Stimulated activated CD8-positive, alpha-beta memory T cell treated with anti-CD3 and anti-CD28 coated beads, Interleukin-4, amount 100 ng/mL, for 1 hour (primary cell): ENCODE measurements at places on chromosomes 5 and 9.

GRCh38 chr5:75214928-75215327 is 21.8 kb downstream of the ANKRD31 start:
- DNase-seq, result no peak

- no peak for DNase-seq
These were observed 747.1 kb downstream of the CETN3 start for GRCh38 chr5:89662499-89662898.

DNA sequence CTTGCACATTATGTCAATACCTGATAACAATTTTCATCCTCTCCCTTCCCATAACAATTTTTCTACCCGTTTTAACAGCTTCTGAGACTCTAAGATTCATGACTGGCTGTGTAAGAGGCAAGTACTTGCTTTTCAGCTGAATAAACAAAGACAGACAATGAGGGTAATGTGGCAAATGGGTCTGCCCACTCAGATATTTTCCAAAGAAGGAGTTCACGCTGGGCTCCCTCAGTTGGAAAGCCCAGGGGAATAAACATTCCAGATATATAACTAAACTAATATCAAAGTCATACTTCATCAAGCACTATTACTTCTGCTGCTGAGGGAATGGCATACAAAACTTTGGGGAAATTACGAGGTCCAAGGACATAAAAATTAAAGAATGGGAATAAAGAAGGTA is 24.4 kb downstream of the MEGF9 start:
- no peak for DNase-seq

GRCh38 chr9:104094534-104095015 is 466 bp downstream of the SMC2 start:
- DNase-seq, result no peak

- DNase-seq, result no peak
These were observed 1390.1 kb downstream of the PTPRD start for GRCh38 chr9:9222730-9223129.

- no peak for DNase-seq
These were observed 211.8 kb downstream of the FANCC start for GRCh38 chr9:95105519-95106287.

- no peak for DNase-seq
These were observed 123.8 kb downstream of the FGF18 start for GRCh38 chr5:171543148-171543815.

GRCh38 chr9:82570226-82570625 is 492.7 kb downstream of the RASEF start:
- DNase-seq, result no peak

DNA sequence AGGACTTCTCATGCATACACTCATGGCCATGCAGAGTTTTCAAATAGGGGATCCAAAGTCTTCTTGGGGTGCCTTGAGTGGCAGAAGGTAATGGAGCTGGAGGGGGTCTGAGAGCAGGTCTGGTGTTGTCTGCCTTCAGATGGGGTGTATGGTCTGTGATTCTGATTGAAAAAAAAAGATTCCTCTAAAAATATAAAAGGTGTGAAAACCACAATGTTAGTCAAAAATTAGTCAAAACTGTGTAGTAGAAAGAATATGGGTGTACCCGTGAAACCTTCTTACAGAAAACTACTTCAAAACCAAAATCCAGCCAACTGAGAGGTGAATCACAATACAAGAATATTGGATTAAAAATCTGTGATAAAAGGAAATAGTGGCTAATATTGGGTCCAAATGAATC is 20.1 kb downstream of the DOCK2 start:
- DNase-seq, result no peak

DNA sequence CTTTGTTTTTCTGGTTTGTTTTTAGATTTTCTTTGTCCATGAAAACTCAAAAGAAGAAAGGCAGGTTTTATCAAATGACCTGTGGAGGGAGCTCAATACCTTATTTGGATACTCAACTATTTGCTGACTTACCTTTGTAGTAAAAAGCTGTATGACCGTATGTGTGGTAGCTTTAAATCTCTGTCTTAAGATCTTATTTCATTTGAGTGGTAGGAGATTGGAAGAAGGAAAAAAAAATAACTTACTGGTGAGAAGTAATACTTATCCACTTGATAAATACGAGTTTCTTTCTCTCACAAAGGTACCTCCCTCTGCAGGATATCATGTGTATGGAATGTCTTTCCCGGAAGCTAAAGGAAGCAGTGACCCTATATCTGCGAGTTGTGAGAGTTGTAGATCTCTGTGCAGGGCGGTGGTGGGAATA is 15.0 kb downstream of the FBXO38 start:
- DNase-seq, result no peak

DNA sequence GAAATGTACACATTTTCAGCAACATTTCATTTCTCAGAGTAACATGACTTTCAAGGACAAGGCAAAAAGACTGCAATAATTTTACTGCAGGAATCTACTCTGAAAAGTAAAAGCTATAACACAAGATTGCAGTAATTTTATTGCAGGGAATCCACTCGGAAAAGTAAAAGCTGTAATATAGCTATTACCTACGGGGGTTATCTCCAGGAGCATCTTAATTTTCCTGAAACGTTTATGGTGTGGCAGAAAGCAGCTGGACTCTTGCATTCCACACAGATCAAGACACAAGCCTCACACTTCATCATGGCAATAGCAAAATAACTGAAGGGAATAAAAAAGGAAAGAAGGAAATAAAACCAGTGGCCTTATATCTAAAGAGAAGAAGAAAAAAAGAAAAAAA is 171.2 kb downstream of the TSSK1B start:
- no peak for DNase-seq

DNA sequence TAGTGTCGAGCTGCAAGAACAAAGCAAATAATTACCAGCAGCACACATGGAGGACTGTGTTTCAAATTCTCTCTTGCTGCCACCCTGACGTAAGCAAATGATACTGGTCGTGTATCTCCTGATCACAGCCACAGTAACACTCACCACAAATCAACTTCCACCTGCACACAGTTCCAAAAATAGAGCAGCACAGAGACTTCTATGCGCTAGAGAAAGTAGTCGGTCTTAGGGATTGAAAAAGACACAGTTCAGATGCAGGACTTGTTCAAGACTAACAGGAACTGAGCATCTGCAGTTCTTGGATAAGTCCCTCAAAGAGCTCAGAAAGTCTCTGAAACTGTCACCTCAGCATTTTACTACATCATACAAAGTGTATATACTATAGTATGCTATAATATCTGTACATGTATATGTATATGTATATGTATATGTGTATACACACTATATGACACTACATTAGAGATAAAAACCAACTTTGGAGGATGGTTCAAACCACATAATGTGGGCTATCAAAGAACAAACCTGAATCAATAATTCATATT is 279.0 kb downstream of the GLIS3 start:
- no peak for DNase-seq

- no peak for DNase-seq
These were observed 349.1 kb downstream of the ISL1 start for GRCh38 chr5:51732304-51732703.

DNA sequence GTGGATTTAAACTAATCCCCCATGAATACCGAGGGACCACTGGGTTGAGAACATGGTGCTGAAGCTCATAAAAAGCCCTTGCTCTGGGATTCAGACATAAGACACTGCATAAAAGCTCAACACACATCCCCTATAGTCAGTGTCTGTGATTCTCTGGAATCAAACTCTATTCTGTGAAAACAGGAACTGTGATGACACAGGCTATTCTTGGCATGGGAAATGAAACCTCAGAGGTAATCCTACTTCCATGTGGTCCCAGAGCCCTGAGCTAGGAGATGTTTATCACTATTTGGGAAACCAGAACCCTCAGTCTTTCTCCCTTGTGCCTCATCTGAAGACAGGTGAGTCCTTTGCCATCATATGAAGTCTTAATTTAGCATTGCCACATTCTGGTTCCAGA is 135.4 kb upstream of the PRSS3 start:
- DNase-seq, result no peak

DNA sequence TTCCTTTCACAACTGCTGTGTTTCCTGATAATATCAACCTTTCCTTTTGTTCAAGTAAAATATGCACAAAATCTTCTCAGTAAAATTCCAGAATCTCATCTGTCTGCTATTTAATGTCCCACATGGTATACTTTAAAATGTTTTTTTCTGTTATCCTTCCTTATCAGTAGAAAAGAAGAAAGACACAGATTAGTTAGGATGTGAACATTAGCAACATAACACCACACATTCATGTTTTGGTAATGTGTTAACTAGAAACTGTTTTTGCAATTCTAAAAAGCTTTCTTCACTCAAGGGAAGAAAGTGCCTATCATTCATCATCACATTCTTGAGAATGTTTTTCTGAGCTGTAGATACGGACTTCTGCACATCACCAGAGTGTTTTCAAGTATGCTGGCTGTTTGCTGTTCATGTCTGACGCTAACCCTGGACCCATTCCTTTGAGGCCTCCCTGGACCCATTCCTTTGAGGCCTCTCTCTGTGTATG is 10.5 kb upstream of the ARSB start:
- no peak for DNase-seq

- no peak for DNase-seq
These were observed 2.7 kb downstream of the CCL27 start for GRCh38 chr9:34659592-34660253.

DNA sequence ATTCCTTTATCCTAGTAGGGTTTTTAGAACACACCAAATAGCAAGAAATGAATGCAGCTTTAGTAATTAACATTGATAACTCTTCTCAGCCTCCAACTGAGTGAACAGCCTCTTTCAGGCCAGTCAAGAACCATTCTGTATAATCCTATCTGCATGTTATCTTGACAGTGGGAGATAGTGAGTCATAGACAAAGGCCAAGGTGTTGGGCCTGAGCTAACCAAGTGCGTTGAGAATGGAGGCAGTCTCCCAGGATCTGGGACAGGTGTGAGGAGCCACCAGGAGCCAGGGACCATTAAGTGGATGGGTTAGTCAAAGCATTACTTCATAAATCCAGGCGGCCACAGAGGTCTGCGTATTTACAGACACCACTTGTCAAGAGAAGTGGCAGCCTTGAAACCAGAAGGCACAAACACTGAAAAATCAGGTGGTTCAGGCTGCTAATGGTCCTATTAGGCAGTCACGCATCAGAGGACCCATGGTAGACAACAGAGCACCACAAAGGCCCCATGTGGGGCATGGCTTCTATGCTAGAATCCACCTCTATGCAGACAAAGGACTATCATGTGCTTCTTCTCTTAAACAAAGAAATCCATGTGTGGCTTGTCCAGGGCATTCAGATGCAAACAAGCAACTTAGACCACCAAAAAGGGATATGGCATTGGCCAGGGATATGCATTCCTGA is 409.7 kb upstream of the PIK3R1 start:
- no peak for DNase-seq

DNA sequence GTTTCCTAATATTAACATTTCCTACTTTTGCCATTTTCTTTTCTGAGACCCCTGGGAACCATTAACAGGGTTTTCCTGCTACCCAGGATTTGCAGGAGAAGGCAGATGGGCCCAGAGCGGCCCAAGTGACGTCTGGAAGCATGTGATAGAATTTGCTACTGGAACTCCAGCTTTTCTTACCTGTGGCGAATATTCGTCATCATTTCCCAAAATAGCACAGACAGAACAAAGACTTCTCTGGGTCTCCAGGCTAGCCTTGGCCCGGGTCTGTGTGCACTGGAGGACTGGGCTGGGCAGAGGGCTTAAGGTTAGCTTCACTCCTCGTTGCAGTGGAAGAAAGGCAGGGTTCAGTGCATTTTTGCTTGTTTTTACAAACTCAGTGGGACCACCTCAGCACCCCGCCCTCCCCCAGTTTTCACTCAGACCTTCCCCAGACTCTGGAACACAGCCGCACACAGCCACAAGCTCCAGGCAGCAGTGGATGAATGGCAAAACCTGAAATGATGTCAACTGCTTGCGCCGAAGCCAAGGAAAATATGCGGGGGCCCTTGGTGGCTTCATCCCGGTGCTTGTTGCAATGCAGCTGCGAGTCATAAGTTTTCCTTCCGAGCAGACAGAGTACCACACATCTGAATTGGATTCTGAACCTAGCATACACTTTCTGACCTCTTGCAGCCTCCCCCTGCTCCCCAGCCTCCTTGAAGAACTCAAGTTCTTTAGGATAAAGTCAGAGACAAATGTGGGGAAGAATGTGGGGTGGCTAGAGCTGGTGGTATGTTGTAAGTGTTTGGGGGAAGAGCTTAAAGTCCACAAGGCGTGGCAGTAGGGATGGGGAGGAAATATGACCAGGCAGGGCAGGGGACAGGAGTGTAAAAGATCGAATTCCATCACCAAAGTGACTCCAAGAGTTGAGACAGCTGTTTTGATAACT is 586.0 kb downstream of the CCDC171 start:
- DNase-seq, result no peak

DNA sequence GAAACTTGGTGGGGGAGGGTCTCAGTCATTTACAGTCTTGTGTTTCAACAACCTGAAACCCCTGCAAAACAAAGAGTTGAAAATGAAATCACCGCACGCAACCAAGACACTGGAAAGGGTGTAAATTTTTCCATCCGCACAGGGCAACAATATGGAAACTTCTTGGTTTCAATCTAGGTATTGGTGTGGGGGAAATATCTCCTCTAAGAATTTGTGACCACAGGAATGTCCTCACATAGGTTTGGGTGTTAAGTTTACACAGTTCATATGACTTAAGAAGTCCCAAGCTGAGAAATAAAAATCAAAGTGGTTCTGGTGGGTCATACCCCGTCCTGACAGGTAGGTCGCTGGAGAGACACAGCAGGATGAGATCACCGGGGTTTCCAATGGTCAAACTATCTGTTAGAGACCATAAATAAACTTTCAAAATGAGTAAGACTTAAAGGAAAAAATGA is 51.9 kb upstream of the PIP5K1B start:
- no peak for DNase-seq

DNA sequence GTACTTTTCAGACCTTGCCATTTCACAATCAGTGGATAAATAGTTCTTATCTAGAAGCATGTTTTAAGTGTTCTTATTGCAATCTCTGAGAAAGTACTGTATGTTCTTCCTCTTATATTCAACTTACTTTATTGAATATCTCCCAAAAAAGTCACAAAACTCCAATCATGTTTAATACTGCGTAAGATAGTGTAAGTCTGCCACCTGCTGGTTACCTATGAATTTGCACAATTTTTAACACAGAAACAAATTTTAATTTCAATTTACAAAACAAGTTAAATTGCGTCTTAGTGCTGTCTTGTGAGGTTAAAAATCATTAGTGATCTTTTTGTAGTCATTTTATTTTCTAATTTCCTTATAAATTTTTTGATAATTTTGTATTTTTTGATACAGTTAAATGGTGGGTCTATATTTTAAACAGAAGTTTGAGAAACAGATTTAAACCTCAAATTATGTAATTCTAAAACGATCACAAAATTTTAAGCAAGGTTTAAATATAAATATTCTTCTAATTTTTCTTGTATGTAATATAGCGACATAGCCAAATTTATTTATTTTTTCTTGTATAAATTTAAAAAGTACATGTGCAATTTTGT is 115.8 kb downstream of the EMB start:
- DNase-seq, result no peak

DNA sequence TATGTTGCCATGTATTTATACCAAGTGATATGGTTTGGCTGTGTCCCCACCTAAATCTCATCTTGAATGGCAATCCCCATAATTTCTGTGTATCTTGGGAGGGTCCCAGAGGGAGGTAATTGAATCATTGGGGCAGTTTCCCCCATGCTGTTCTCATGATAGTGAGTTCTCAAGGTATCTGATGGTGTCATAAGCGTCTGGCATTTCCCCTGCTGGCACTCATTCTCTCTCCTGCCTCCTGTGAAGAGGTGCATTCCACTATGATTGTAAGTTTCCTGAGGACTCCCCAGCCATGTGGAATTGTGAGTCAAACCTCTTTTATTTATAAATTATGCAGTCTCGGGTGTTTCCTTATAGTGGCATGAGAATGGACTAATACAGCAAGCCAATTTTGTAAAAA is 140.8 kb upstream of the ADAMTSL1 start:
- DNase-seq, result no peak
